ENCODE measurements at places on chromosomes 1 and 21.

- no peak for DNase-seq
Observed at GRCh38 chr1:75996196-75996595, 64.0 kb upstream of the ASB17 start.

- no peak for DNase-seq
Observed at GRCh38 chr1:178098262-178098661, 4.4 kb downstream of the RASAL2 start.

- DNase-seq = no peak
Observed at GRCh38 chr1:231431665-231432415, 9.8 kb upstream of the EGLN1 start.

DNA sequence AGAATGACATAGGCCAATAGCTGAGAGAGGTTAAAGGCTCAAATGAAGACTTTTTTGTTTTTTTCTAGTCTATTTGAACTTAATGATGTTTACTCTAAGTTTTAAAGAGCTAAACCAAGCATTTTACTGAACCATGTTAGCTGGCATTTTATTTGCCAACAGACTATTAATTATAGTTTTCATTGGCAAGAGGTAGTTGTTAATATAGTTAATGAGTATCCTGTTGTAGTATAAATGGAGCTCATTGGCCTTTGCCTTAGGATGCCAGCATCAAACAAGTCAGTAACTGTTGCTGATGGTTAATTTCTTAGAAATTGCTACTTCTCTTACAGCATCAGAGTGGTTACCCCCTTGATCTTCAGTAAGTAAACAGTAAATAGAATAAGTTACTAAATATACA lies 339.0 kb upstream of the B3GALT2 start:
- DNase-seq = no peak

DNA sequence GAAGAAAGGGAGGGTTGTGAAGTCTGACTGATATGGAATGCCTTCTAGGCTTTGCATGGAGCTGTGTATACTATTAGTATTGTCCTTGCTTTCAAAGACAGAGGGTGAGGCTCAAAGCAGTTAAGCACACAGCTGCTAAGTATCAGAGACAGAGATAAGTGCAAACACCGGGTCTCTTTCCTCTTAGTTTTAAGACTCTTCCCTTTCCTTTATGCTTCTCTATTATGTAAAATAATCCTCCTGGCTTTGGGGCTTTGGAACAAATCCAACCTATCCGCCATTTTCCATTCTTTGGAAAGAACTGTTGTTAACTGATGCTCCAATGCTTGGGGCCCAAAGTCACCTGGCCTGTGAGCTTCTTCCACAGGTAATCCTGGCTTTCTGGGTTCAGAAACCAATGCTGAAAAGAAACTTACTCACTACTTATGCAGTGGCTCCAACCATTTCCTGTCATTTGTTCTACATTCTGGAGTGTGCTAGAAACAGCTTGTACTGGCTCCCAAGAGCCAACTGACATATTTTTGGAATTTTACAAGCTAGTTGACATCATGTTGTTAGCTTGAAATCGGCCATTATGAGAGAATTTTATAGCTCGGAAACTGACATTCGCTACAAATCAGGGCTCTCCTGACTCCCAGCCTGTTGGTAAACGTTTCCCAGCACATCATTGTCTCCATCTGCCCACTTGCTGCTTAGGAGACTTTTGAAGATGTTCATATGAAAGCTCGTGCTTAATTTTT lies 67.5 kb downstream of the DNTTIP2 start:
- no peak for DNase-seq

DNA sequence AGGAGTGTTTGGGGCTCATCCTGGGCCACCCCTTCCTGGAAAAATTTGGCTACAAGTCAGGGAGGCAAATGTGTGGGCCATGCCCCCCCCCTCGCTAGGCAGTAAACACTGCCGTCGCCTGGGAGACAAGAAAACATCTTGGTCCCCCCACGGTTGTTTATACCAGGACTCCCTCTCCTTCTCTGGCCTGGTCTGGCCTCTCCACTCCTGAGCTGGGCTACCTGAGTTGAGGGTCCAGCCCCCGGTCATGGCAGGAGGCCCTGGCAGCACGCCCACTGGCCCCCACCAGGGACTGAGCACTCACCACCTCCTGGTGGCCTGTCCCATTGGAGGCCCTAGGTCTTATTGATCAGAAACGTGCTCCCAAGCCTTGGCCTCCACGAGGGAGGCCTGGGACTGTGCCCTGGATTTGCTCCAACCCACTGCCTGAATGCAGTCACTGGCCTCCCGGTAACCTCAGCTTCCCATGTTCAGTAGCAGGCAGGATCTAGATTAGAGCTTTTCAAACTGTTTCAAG lies 15.8 kb downstream of the KCNQ4 start:
- DNase-seq = no peak

- DNase-seq = no peak
Observed at GRCh38 chr21:44043613-44044012, 31.5 kb downstream of the TRAPPC10 start.

DNA sequence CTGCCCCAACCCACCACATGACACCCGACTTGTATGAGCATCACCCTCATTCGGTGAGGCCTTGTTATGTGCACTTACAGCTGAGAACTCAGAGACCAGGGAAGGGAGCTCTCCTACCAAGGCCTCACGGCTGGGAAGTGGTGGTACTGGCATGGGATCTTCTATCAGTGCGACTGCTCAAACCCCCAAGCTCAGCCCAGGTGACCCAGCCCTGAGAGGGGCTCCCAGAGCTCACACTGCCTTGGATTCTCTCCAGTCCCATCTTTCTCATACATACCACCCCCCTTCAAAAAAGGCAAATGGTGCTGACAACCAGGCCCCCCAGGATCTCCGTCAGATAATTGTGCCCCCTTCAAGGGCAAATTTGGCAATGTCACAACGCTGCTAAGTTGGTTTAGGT lies 777 bp upstream of the PLA2G2F start:
- no peak for DNase-seq

- DNase-seq = no peak
Observed at GRCh38 chr1:43063394-43064219, 104.9 kb upstream of the SLC2A1 start.

DNA sequence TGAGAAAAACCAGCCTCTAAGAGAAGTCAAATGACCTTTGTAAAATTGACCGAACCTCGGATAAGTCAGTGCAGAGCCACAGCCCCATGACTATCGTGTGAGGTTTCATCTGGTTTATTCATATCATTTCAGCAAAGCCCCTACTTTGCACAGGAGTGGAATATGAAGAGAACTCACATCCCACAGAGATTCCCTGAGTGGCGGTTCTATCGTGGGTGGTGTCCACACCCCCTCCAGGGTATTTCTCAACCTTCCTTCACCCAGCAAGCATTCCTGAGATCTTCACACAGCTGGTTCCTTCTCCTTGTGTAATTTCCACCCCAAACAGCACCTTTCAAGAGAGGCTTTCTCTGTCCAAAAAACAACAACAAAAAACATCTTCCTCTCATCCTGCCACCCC lies 47.5 kb downstream of the EVA1C start:
- DNase-seq = no peak

GRCh38 chr1:228038387-228039005 lies 31.7 kb downstream of the WNT3A start:
- peak; percentile 5 for DNase-seq

DNA sequence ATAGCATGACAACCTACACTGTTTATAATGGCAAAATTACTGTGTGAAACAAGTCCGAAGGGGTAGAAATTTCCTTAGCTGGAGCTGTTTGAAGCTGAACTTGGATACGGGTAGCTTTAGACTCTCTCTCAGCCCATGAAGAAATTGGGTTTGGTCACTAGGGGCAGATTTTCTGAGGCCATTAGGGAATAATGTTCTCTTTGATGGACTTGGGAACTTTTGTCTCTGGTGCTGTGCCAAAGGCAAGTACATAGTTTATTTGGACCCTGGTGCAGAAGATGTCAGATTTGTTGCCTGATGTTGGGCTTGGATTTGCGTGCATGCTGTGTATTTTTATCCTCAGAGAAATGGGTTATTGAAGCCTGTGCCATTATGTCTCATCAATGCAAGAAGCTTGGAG lies 109.6 kb downstream of the VPS13D start:
- DNase-seq = peak; percentile 30

- DNase-seq = no peak
Observed at GRCh38 chr1:221449801-221450470, 292.0 kb downstream of the DUSP10 start.

All from HEK293T (cell line).